ENCODE measurements at places on chromosomes 4 and X.

GRCh38 chr4:99852199-99852749, 35.6 kb downstream of the DAPP1 start:
- no peak for DNase-seq

GRCh38 chrX:1582686-1583437, 8.5 kb upstream of the AKAP17A start:
- DNase-seq: no peak

- DNase-seq: no peak
These were observed 456 bp downstream of the SNX12 start for GRCh38 chrX:71067712-71068043.

DNA sequence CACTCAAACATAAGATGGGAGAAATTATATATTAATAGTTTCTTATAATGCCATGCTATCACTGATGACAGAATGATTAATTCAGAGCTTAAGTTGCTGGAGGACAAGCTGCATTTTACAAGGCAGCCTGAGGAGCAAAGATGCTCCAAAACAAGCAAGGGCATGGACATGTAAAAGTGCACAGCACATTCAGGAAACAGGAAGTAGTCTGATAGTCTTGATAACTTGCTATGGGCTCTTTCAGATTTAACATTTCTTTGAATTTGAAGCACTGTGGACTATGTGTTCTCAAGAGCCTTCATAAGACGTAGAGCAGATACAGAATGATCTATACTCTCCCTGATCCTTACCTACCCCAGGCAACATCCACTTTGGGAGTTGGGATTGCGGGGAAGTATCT, 50.0 kb downstream of the AMMECR1 start:
- no peak for DNase-seq

- peak; percentile 36 for DNase-seq
These were observed 61.5 kb upstream of the MMAA start for GRCh38 chr4:145557720-145558119.

- DNase-seq: no peak
These were observed 26.0 kb upstream of the ELF2 start for GRCh38 chr4:139202991-139203390.

GRCh38 chr4:150379454-150379853, 202.5 kb upstream of the MAB21L2 start:
- no peak for DNase-seq

- DNase-seq: no peak
These were observed 73.5 kb upstream of the FHDC1 start for GRCh38 chr4:152862608-152863007.

DNA sequence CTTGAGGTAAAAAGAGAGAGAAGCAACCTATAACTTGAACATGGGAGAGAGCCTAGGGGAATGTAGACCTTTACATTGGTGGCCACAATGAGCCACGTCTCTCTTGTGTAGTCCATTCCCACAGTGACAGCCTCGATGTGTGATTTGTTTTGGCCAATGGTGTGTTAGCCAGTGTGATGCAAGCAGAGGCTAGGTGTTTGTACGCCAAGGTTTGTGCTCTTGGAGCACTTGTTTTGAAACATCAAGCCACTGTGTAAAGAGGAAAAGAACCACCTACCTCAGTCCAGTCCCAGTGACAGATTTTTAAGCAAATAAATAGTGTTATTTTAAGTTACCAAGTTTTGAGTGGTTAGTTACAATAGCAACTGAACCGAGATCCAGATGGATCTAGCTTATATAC, 23.9 kb upstream of the TMEM192 start:
- no peak for DNase-seq

DNA sequence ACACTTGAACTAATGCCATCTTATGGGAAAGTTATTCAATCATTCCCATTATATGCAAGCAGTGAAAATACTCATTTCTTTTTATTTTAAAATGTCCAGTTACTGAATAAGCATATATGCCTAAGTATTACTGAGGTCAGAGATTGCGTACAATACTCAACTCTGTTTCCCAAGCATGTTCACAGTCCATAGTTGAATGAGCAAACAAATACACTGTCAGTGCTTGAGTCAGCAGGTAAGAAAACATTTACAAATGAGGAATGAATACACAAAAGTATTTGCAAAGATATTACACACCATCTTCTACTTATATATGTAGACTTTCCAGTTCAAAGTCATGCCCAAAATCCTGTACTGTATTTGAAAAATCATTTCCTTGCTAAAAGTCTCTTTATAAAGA, 74.1 kb downstream of the TSPAN5 start:
- no peak for DNase-seq

DNA sequence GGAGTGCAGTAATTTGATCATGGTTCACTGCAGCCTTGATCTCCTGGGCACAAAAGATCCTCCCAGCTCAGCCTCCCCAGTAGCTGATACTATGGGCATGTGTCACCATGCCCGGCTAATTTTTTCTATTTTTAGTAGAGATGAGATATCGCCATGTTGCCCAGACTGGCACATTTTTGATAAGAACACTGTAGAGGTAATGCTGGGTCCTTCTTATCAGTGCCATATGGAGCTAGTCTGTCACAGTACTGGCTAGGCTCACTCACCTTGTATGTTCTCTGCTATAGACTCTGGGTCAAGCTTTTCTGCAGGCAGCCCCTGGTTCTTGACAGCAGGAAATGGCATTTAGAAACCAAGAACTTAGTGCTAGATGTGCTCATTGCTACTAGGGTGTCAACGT, 53.9 kb downstream of the BCOR start:
- no peak for DNase-seq

GRCh38 chrX:123899701-123900100, 39.8 kb downstream of the XIAP start:
- no peak for DNase-seq

- DNase-seq: no peak
These were observed 156.6 kb upstream of the CASK start for GRCh38 chrX:42079968-42080367.

- no peak for DNase-seq
These were observed 127.7 kb downstream of the RBMX2 start for GRCh38 chrX:130529531-130529930.

DNA sequence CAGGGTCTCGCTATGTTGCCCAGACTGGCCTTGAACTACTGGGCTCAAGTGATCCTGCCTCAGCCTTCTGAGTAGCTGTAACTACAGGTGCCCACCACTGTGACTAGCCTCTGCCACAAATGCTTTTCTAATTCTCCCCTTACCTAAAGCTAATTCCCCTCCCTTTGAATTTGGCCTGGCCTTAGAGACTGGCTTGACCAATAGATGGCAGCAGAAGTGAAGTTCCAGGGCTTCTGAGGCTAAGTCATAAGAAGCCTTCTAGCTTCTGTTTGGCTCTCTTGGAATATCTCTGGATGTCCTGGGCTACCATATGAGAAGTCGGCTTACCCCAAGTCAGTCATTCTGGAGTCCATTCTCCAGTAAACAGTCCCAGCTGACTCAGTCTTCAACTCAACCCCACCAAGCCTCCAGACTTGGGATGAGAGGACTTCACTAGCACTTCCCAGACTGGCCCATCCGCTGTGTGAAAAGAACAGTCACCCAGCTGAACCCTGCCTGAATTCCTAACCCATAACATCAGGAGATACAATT, 61.0 kb downstream of the HPRT1 start:
- DNase-seq: no peak
